IMR-90 (cell line): ENCODE measurements at places on chromosomes 11 and 22. TPM values are rescaled to one million over a fixed set of nuclear protein-coding genes. Genes with fewer than 3 reads are reported as not detected.
A peak's percentile ranks its signal among the peaks of the same experiment; 100 is the strongest.

- peak; percentile 69 for DNase-seq
Measured at GRCh38 chr11:64545619-64546018, 45.4 kb upstream of the SLC22A12 start.

DNA sequence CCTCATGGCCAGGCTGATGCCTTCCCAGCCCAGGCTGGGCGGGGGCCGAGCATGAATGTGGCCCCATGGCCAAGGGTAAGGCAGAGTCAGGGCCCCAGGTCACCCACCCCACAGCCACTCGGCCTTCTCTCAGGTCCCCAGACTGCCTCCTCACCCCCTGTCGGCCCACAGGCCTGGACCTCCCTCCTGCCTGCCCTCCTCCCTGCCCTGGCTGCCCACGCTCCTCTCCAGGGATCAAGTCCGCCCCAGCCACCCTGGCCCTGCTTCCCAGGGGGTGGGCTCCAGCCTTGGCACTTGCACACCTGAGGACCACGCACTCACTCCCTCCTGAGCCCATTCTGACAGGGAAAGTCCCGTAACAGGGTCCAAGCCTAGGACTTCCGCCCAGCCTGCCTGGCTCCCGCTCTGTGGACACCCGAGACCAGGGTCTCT is 37.8 kb upstream of the TH start:
- DNase-seq: no peak

Gene CREB3L1
- total RNA-seq: 8.1 and 10.0 TPM in 2 replicates

GRCh38 chr11:125229916-125230315 is 65.4 kb downstream of the PKNOX2 start:
- no peak for DNase-seq

GRCh38 chr11:86459682-86460460 is 85.2 kb downstream of the CCDC81 start:
- peak; percentile 95 for DNase-seq

- peak; percentile 18 for DNase-seq
Measured at GRCh38 chr11:19379465-19379864, 138.7 kb upstream of the E2F8 start.

Gene OR8D4
- total RNA-seq: not detected in 2 replicates

GRCh38 chr11:101321222-101321621 is 191.6 kb upstream of the PGR start:
- no peak for DNase-seq

DNA sequence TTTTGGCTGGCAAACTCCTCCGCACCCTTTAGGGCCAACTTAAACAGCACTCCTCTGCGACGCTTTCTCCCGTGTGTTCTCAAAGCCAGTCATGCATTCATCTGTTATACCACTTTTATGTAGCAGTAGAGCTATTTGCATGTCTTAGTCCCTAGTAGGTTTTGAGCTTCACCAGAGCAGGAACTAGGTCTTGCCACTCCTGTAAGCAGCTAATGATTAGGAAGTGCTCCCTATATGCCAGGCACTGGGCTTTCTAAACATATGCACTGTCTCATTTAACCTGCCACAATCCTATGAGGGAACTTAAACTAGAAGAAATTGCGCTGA is 180.8 kb downstream of the DBX1 start:
- no peak for DNase-seq

DNA sequence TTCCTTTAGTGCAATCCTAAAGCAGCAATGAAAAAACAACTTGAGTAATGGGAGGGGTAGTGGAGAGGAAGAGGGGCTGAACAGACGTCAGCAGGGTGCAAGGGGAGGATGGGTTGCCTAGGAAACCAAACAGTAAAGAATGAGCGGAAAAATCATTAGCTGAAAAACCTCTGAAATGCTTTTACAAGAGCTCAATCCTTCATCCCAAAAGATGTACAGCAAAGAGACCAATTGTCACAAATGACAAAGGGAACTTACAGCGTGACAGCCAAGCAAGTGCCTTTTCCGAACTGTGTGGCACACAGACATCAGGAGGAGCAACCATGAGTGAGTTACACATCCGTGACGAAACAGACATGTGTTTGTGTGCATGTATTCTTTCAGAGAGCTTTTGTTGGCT is 104.6 kb downstream of the SIK3 start:
- no peak for DNase-seq

DNA sequence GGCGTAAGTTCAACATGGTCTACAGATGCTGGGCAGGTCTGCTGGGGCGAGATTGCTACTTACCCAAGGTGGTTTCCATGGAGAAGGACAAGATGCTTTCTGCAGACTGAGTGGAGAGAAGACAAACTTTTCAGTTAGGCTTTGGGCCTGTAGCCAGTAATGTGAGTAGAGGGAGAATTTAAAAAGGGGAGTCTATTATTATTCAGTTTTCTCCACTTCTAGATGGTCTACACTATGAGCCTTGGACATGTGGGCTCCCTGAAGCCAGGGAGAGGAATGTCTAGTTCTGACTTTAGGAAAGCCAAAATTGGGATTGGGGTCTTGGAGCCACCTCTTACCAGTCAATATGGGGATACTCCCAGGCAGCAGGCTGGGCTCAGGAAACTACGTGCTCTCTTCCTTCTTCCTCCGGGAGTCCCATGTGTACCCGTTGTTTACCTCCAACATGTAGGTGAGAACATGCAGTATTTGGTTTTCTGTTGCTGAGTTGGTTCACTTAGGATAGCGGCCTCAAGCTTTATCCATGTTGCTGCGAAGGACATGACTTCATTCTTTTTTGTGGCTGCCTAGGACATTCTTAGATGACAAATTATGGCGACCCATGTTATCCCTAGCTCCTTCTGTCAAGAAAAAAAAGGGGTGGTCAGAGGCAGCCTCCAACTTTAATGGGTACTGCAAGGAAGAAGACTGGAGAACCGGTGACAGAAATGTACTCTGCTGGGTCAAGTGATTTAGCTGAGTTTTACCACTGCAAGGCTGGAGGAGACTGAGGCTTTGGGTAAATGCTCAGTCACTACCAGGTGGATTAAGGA is 14.7 kb upstream of the ZNF280A start:
- no peak for DNase-seq

DNA sequence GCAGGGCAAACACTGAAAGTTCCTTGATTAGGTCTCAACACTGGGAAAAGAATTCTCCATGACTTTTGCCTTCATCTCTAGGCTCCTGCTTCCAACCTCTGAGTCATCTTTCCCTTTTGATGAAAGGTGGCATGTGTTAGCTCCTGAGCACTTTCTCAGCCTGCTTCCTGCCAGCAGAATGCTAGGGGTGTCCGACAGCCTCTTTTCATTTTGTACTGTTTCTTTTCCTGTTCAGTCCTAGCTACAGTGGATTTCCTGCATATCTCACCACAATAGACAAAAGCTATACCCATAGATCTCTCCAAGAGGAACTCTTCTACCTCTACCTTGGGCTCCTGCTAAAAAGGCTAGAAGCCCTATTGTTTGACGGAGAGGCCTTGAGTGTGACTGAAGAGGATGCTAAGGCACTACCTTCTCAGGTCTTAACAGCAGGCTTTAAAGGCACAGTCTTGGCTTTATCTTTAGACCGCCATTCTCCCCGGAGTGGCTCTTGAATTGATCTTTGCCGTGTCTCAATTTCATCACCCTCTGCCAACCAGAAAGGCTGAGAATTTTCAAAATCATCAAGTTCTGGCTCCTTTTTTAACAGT is 145.5 kb downstream of the RBFOX2 start:
- DNase-seq: peak; percentile 55

Gene CNTN5
- not detected in 2 replicates for total RNA-seq

DNA sequence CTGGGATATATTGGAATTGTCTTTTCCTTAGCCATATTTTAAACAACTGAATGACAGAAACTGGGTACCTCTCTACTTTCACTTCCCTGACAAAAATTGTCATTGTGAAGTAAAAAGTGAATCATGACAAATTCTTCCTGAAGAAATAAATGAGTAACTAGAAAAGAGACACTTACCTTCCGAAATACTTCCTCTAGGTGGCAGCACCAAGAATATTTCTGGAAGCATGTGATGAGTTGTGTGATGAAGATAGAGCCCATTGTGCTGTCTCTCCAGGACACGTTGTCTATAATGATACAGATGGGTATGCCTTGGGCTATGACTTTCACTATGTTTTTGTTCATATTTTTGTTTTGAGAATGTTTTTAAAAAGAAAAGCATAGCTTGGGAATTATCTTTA is 21.5 kb downstream of the CASP4 start:
- peak; percentile 59 for DNase-seq

DNA sequence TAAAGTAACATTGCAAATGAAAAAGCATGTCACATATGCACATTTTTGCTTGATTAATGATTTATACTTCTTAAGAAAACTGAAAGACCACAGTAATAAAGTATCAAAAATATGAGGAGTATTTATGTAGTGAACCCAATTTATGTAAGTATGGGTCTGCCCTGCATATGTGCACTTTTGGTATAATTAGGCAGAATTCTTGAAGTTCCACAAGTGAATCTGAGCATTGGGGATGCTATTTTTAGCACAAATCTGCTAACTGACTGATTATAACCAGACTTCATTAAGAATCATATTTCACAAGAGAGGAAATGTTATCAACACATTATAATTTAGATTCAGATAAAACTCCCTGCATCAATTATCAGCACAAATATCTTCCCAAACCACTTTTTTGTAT is 407.1 kb upstream of the LRRC4C start:
- DNase-seq: no peak

Gene KRTAP5-11
- total RNA-seq: not detected in 2 replicates

GRCh38 chr22:30221121-30221992 is 25.2 kb downstream of the LIF start:
- DNase-seq: no peak

Gene ALDH3B1
- total RNA-seq: 11.8 and 11.9 TPM in 2 replicates

GRCh38 chr11:44624761-44625221 is 59.3 kb downstream of the CD82 start:
- no peak for DNase-seq

Gene HRAS
- total RNA-seq: 99.4 and 108 TPM in 2 replicates

DNA sequence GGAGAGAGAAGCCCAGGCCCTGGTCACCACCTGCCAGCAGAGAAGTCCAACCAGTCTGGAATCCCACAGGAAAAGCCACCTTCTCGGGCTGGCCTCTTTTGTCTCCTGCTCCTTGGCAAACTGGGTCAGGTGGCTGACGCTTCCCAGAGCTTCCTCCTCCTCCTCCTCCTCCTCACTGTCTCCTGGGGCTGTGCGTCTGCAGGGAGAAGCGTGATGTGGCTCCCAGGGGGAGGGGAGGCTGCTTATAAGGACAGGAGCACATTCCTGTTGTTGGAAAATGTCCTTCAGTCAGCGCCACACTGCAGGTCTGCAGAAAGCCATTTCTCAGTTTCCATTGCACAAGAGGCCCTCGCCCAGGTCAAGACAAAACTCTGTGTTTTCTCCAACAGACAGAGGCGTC is 1316.5 kb downstream of the BRD1 start:
- no peak for DNase-seq
